NCI-H460 (cell line): ENCODE measurements at places on chromosomes 3 and 15.

DNA sequence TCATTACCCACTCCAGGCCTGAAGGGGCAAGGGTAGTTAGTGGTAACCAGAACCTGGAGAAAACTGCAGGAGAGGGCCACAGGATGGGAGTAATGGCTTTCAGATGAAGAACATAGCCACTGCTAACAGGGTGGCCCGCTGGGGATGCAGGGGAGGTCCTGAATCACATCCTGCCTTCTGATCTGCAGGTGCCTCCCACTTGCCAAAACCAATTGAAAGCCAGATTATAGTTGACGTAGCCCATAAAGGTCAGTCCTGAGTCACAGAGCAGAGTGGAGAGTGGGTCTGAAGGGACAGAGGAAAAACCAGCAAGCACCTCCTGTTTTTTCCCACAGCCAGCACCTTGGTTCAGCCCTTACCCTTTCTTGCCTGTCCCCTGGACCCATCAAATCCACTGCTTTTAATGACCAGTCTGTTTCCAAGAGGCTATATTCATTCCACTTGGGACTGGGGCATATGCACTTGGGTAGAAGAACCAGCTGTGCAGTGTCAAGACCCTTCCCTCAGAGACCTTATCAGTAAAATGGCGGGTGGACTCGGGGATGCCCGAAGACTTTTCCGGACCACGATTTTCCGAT lies 646 bp upstream of the SLC35G2 start:
- DNase-seq: peak; percentile 76

GRCh38 chr3:113747283-113748046 lies 630 bp downstream of the ATP6V1A start:
- DNase-seq: no peak

DNA sequence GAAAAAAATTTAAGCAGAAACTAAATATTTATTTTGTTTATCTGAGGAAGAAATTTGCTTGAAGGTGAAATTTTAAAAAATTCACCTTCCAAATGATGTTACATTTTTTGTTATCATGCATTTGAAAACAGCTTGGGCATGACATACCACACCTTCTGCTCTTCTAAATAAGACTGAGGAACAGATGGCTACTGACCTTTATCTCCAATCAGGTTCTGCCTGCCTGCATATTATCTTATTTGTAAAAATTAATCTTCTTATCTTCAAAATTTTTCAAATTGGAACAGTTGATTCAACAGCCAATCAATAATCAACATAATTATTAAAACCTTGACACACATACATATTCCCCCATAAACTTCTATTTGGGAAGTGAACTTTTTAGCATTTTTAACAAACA lies 641.8 kb upstream of the ZNF385D start:
- no peak for DNase-seq

DNA sequence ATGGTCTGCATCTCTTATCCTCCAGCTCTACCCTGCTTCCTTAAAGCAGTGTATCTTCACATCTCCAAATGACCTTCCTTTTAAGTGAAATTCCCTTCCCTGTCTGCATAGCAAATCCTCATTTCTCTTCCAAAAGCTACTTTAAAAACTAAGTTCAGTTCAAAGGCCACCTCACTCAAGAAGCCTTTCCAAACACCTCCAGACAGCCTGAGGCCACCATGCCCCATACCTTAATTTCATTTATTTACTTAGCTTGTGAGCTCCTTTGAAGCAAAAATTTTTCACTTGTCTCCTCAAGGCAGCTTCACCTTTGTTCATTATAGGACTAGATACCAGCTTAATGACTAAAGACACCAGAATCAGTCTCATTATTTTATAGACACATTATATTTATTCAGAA lies 39.4 kb downstream of the PIGB start:
- DNase-seq: no peak

GRCh38 chr3:169750665-169751064 lies 14.2 kb downstream of the TERC start:
- no peak for DNase-seq

GRCh38 chr3:176767385-176767784 lies 429.9 kb downstream of the TBL1XR1 start:
- DNase-seq: no peak

DNA sequence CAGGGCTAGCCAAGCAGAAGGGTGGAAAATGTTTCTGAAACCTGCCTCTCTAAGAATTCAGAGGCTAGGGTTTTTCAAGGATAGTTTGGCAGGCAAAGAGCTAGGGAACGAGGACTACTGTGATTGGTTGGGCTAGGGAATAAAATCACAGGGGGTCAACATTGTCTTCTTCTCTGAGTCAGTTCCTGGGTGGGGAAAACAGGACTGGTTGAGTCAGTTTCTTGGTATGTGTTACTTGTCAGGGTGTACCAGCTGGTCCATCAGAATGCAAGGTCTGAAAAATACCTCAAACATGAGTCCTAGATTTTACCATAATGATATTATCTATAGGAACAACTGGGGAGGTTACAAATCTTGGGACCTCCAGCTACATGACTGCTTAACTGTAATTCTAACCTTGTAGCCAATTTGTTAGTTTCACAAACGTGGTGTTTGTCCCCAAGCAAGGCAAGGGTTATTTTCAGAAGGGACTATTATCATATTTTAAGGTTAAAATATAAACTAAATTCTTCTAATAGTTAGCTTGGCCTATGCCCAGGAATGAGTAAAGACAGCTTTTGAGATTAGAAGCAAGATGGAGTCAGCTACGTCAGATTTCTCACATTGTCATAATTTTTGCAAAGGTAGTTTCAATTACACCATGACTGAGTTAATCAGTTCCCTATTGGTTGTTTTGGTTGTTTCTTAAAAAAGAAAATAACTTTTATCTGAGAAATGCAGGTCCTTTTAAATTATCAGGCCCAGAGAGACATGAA lies 231.5 kb downstream of the ALCAM start:
- DNase-seq: peak; percentile 43

- no peak for DNase-seq
These were observed 67.6 kb downstream of the NR1D2 start for GRCh38 chr3:24012589-24013269.

DNA sequence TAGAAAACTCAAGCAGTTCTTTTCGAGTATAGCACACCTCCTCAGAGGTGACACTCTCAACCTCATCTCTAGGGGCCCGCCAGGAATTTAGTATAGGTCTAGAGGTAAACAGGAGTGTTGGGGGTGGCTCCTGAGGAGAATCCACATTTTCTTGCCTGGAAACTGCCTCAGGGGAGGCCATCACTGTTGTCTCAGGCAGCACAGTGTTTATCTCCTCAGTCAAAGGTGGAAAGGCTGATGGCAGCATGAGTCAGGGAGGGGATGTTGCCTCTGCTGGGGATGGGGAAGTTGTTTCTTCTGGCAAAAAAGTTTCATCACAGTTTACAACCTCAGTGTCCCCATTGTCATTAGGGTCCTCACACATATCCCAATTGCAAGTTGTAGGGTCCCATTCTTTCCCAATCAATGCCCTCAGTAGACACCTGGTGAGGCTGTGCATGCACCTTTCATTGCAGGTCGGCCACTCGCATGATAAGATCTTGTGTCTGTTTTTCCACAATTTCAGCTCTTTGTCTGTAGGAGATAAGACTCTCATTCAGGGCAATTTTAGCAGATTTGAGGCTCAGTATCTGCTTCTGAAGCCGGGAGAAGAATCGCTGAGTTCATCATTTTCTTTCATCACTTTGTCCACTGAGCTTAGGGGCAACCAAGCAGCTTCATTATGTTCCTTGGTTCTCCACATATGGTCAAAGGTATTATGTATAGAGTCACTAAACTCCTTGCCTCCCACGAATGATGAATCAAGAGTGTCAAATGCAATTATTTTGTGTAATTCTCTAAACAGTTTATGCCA lies 25.8 kb downstream of the NAALADL2 start:
- DNase-seq: no peak

GRCh38 chr15:54206586-54207321 lies 228.5 kb downstream of the UNC13C start:
- no peak for DNase-seq

- DNase-seq: no peak
These were observed 40.4 kb upstream of the PXYLP1 start for GRCh38 chr3:141191097-141191749.

GRCh38 chr3:78871048-78871447 lies 896.8 kb downstream of the ROBO1 start:
- DNase-seq: no peak

DNA sequence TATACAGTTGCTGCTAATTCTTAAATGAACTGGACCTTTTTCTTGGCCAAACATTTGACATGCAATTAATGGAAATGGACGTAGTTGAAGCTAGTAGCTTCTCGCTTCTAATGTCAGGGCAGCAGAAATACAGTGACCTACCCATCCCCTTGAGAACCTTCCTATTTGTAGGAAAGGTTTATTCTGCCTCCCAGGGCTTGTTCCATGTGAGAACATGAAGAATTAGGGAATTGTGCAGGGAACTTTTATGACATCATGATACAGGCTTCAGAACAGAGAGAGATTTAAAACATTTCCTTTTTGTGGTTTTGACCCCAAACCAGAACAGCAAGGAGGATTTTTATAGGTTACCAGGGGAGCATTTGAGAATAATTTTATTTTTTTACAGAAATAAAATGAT lies 406.6 kb upstream of the PPP2R3A start:
- DNase-seq: no peak

- DNase-seq: no peak
These were observed 117.8 kb upstream of the PRICKLE2 start for GRCh38 chr3:64342940-64343688.

- no peak for DNase-seq
These were observed 69.5 kb downstream of the CACNA2D2 start for GRCh38 chr3:50433954-50434353.

- DNase-seq: no peak
These were observed 67.3 kb upstream of the EIF1B start for GRCh38 chr3:40242216-40242615.

DNA sequence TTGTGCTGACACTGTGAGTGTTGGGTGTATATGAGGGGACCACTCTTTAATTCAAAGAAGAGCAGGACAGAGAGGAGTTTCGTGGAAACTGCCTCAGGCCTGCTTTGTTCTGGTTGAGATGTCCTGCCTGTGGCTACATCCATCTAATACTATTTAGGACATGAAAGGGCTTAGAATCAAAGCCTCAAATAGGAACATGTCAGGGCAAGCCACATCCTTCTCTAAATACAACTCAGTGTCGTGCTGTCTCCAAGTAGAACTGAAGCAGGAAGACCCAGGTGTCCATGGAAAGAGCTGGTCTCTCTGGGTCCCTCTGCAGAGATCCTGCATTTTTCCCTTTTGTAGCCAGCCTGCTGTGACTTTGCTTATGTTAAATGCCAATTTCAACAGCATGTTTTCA lies 156.2 kb upstream of the UMPS start:
- DNase-seq: no peak

- no peak for DNase-seq
These were observed 225.0 kb upstream of the ARHGEF26 start for GRCh38 chr3:153896197-153896596.

DNA sequence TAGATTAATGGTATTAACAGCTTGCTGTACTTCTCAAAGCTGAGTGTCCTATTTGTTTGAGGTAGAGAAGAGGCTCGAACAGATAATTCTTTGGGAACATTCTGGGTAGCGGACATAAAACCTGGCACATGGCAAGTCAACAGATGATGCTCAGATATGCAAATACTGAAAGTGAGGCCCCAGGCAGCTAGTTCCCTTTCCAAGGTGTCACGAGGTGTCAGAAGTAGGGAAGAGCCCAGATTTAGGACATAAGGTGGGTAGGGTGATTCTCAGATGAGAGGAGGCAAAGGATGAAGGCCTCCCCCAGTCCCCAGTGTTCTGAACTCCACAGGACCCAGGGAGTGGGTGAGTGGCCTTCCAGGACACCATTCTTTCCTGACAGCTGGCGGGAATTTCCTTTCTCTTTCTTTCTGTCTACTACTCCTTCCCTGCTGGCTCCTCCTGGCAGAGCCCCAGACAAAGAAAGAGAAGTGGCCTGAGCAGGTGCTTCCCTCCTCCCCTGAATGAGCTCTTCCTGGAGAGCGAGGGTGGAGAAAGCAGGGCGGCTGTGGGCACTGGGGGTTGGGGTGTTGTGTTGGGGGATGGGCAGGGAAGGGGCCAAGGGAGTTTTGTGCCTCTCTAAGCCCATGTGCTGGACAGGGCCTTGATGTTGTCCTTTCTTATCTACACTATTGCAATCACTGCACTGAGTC lies 87.5 kb downstream of the CORO2B start:
- DNase-seq: no peak

- DNase-seq: no peak
These were observed 134.8 kb downstream of the ASB7 start for GRCh38 chr15:100737214-100737613.

DNA sequence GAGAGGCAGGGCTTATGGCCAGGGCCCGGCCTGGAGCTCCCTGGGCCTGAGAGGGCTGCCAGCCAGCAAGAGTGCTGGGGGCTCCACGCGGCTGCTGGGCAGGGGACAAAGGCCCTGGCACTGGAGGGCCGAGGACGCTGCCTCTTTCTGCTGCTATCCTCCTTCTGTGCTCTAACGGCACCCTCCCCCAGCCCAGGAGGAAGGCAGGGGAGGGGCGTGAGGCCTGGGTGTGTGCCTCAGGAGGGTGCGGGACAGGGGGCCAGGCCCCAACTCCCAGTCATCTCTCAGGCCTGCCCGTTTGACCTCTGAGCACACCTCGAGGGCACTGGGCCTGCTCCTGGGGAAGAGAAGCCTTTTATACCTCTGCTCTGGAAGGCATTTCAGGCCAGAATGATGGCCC lies 115.5 kb downstream of the ADCY5 start:
- no peak for DNase-seq

GRCh38 chr3:153856932-153857331 lies 264.3 kb upstream of the ARHGEF26 start:
- no peak for DNase-seq

DNA sequence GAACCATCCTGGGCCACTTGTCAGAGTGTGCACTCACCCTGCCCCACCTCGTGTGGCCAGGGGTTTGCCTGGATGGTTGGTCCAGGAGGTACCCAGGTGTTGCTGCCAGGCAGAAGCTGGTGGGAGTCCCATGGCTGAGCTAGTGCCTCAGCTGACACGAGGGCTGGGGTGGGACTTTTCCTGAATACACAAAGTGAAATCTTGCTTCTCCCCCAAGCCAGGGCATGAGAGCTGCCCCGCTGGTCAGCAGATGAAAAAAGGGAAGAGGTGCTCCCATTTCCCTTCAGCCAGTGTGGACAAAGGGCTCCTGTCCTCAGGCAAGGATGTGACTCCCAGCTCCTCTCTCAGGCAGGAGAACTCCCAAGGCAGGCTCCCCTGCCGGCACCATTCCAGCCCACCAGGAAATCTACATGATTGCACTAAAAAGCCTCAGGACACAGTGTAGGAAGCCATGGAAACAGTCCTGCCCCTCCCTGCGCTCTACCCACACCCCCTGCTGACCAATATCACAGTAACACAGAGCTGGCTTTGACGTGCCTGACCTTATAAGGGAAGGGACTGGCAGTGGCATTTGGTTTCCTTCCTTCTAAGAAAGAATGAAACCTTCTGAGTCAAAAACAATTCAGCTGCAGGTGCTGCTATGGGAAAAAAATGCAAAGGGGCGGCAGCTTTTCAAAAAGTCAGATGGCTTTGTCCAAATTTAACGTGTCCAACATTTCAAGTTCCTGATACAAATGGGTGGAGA lies 33.9 kb downstream of the MYO5C start:
- DNase-seq: peak; percentile 64
